ENCODE measurements at places on chromosomes 7 and 10. TPM values are rescaled to one million over a fixed set of nuclear protein-coding genes. Genes with fewer than 3 reads are reported as not detected.

Gene MMD2
- not detected for total RNA-seq

Gene C10orf105
- not detected for total RNA-seq

Gene HOXA11
- total RNA-seq: 0.22 TPM

Gene OR9A2
- not detected for total RNA-seq

Gene CDC14C
- not detected for total RNA-seq

Gene ERVW-1
- total RNA-seq: not detected

Gene ARHGAP12
- 20.3 TPM for total RNA-seq

Gene PLXDC2
- 0.87 TPM for total RNA-seq

Gene MRC1
- 148 TPM for total RNA-seq

Gene SPDYE11
- not detected for total RNA-seq

Gene LRRC18
- not detected for total RNA-seq

Gene ADGRA1
- total RNA-seq: not detected

Gene CYP3A4
- not detected for total RNA-seq

Gene LIPM
- not detected for total RNA-seq

Gene GOLGA7B
- under 0.01 TPM for total RNA-seq

Gene NEUROD6
- not detected for total RNA-seq

Gene CTAGE4
- not detected for total RNA-seq

Gene FHIP2A
- total RNA-seq: 20.5 TPM

Gene TOMM7
- total RNA-seq: 173 TPM

Gene LIPF
- not detected for total RNA-seq

Gene DMBT1
- total RNA-seq: not detected

Gene PHYHIPL
- not detected for total RNA-seq

Gene OR2A42
- not detected for total RNA-seq

Gene NEUROG3
- not detected for total RNA-seq

Gene ST8SIA6
- total RNA-seq: 0.87 TPM

Gene MYO3A
- not detected for total RNA-seq

Gene ZNF722
- not detected for total RNA-seq

Gene AMPH
- not detected for total RNA-seq

Gene ATRNL1
- total RNA-seq: 0.20 TPM

Gene EIF4EBP2
- 18.7 TPM for total RNA-seq

Gene ANKIB1
- total RNA-seq: 17.7 TPM

Gene RBP3
- total RNA-seq: not detected

Gene MNX1
- total RNA-seq: not detected

Gene CYP2C9
- not detected for total RNA-seq

Gene COL26A1
- total RNA-seq: under 0.01 TPM

Gene NDUFB8
- 152 TPM for total RNA-seq

Measured in lung microvascular endothelial cell (primary cell).